ENCODE measurements at places on chromosomes 6 and 20.

- DNase-seq: no peak
Observed at GRCh38 chr6:122207794-122208193, 191.7 kb upstream of the HSF2 start.

GRCh38 chr20:34549291-34549928 is 9.1 kb upstream of the MAP1LC3A start:
- peak; percentile 64 for DNase-seq

- DNase-seq: no peak
Observed at GRCh38 chr20:49595811-49596561, 28.0 kb upstream of the PTGIS start.

DNA sequence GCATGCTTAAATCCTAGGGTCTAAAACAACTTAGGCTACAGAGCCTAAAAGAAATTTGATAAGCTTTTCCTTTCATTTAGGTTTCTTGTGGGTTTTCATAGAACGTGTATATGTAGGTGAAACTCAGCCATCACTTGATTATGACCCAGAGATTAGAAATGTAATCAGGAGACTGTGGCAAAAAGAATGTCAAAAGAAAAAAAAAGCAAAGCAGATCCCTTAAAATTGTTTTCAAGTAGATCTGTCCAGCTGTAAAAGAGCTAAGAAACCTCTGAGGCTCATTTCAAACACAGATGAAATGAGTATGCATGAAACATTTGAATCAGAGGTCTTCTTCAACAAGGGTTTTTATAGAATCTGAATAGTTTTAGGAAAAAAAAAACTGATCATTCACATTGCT is 341.3 kb upstream of the PRDM1 start:
- no peak for DNase-seq

DNA sequence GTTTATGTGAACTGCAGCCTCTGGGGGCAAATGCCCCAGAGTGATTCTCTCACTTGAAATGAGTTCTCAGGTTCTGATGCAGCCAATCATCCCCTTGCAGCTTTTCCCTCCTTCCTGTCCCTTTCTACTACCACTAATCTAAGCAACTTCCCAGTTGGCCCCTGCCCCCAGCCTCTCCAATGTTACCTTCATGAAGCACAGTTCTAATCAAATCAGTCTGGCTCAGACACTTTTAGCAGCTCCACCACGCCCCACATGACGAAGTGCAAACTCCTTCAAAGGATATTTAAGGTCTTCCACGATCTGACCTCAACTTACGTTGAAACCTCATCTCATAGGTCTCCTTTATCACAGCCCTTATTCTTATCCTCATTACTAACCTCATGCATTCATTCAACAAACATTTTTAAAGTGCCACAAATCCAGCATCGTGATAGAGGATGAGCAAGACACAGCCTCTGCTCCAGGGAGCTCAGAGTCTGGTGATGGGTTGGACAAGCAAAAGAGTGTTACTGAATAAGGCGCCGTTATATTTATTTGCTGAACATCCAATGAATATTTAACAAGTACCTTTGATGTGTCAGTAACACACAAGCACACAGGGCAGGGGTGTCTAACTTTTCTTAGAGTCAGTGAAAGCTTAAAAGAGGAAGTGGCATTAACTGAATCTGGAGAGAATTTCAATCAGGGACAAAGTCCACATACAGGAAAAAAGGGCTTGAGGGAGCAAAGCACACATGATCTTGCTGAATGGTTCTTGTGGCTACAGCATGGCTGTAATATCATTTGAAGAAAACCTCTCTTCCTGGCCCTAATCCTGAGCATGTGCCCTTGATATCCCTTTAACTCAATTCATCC is 20.4 kb upstream of the DTNBP1 start:
- DNase-seq: peak; percentile 57

DNA sequence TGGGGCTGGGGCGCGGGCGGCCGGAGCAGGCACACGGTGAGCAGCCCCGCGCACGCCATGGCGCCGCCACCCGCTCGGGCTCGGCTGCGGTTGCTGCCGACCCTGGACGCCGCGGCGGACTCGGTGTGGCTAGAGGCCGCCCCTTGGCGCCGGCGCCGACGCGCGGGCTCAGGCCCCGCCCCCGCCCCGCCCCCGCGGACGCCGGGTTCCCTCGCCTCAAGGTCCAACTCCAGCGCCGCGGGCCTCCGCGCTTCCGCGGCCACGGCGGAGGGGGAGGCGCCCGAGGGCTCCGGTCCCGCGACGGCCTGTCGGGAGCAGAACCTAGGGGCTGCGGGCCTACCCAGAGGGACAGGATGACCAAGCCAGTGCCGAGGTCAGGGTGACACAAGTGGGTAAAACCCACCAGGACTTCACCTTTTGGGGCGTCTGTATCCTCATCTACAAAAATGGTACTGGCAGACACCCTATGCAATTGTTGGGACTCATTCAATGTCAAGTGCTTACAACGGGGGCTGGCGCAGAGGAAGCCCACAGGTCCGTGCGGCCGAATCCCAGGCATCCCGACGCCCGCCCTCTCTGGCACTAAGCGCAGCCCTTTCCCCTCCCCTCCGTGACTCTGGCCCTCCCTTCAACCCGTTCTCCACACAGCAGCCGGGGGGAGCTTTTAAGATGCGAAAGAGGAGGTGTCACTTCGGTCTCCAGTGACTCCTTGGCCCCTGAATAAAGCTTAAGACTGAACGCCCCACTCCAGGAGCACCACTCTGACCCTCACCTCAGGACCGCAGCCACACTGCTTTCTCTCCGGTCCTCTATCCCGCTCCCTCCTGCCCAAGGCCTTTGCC is at the start of gene NECAB3:
Gene NECAB3 (minus strand): TSS at position 135 of the 842 bp plus-strand sequence. CDS start 76 bp downstream, at position 59.
- peak; percentile 84 for DNase-seq

DNA sequence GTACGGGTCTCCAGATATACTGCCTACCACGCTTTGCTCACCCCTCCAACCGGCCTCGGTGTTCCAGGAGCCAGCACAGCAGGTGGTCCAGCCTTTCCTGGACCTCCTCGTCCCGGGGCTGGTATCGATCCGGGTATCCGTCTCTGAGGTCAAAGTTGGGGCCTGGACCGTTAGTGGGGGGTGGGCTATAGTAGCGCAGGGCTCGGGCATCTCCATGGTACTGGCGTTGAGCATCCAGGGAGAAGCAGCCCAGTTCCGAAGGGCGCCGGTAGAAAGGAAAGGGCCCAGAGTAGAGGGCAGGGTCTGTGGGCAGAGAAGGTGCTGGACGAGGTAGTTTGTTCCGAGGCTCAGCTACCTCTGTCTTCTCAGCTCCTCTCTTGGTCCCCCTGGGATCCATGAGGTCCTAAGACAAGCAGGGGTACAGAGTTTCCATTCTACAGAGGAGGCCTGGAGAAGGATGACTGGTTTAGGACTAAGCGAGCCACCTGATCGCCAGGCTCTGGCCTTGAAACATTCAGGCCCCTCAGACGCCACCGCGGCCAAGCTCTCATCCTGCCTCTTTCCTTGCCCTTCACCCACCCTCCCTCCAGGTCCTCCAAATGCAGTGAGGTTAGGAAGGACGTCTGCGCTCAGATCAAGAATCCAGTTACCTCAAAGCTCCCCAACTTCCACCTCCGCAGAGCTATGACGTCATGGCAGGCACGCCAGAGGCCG is 502 bp downstream of the DXO start:
- no peak for DNase-seq

DNA sequence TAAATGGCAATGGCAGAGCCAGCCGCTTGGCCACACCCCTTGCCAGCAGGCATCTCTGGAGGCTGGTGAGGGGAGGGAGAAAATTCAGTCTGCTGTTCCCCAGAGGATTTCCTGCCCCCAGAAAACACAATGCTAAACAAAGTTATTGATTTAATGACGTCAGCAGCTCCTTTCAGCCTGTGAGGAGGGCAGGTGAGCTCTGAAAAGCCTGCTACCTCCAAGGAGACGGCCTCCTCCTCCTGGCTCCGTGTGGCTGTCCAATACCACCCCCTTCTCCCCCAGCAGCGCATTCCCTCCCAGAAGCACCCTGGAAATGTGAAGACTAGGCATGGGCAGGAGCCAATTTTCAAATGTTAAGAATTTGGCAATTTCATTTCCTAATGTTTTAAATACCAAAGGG is 393.1 kb downstream of the ZFAND3 start:
- no peak for DNase-seq

DNA sequence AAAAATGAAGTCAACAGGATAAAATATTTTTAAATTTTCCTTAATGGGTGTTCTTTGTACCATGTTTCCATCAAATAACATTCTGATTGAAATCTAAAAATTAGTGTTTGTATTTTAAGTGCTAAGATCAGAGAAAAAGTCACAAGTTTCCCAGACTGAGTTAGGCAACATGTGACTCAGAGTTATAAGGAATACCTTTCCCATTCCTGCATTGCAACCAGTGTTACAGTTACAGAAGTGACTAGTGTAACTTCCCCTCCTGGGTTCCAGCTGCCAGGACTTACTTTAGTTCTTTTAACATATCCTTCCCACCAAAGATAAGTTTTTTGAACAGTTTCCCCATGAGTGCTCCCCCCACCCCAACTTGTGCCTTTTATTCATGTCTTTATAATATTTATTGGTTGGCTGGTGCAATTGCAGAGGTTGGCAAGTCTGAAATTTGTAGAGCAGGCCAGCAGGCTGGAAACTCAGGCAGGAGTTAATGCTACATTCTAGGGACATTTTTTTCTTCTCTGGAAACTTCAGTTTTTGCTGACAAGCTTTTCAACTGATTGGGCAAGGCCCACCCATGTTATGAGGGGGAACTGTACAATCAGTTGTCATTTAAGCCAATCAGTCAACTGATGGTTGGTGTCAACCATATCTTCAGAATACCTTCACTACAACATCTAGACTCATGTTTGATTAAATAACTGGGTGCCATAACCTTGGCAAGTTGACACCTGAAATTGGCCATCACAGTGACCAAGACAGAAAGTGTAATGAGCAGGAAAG is 22.9 kb upstream of the ESR1 start:
- DNase-seq: no peak

- peak; percentile 92 for DNase-seq
Observed at GRCh38 chr20:53642196-53643030, 48.8 kb upstream of the ZNF217 start.

DNA sequence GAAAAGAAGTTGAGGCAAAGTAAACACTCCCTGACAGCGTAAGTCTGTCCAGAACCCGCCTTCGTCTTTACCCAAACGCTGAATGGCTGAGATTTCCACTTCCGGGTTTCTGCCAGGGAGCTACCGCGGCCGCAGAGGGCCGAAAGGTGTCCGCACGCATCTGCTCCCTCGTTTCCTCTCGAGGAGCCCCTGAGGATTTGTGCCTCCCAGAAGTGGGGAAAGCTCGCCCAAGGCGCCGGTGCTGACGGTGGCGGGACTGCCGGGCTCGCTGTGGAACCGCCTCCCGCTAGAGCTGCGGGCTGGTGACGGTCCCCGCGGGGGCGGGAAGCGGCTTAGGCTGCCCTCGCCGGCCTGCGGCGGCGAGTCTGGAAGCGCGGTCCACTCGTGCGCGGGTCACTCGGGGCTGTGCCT is 1760.2 kb upstream of the DEFB115 start:
- DNase-seq: peak; percentile 54

GRCh38 chr6:166342349-166343149 is at the start of gene SFT2D1:
TSS of gene SFT2D1 (minus strand) at chr6:166342545. CDS start at chr6:166342481, 64 bp downstream.
- DNase-seq: peak; percentile 95

- DNase-seq: no peak
Observed at GRCh38 chr6:105196076-105196475, 16.3 kb upstream of the POPDC3 start.

- DNase-seq: no peak
Observed at GRCh38 chr20:11734431-11734830, 183.3 kb upstream of the BTBD3 start.

DNA sequence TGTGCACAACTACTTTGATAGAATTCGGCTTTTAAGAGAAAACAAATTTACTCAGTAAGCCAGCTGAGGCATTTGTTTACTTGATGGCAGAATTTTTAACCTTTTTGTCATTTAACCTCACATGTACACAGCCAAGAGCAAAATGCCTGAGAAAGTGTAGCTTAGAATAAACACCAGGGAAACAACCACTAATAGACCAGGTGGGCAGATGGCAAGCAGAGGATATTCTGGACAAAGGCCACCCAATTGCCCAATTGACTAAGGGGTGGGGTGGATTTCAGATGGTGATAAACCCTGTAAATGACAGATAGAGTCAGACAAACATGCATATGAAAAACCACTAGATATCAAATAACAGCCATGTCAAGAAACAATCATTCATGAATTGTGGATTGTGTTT is 190.7 kb upstream of the FBXL4 start:
- no peak for DNase-seq

Data from hematopoietic multipotent progenitor cell treated with erythropoietin and hydrocortisone succinate and interleukin-3 and kit ligand, for 4 days (in vitro differentiated cells).